Right forelimb (tissue), 1 donor: ENCODE measurements at places on chromosomes 11 and 22.
A peak's percentile ranks its signal among the peaks of the same experiment; 100 is the strongest.

GRCh38 chr22:39623603-39624500 is 53.3 kb downstream of the CACNA1I start:
- DNase-seq = no peak

- no peak for DNase-seq
These were observed 5.5 kb upstream of the SELENOH start for GRCh38 chr11:57735619-57736298.

DNA sequence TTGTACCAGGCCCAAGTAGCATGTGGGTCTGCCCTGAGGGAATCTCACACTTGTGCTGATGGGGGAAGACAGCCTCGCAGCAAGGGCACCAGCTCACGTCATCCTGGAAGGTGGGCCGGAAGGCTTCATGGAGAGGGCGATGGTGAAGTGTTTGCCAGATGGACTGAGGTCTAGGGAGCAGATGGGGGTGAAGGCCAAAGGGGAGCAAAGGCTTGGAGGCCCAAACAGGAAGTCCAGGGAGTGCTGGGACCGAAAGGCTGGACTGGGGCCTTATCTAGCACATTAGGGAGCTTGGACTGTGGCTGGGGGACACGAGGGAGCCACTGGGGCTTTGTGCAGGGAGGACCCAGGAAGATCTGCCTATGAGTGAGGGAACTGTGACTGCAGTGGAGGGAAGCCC is 1.2 kb upstream of the TNFRSF13C start:
- DNase-seq = no peak

DNA sequence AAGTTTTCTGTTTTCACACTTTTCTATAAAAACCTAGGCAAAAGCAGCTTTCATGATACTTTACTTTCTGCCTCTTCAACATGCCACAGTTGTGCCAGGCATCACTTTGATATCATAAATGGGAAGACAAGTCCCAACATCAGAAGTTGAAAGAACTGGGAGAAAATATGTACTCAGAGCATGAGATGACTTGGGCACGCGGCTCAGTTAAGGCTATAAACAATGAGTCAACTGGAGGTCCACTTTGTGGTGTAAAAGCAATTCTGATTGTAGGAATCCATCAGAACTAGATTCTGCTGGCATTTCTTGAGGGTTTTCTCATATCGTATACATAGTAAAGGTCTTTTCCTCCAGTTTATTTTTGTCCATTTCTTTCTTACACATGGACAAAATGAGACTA is 109.7 kb upstream of the USP47 start:
- DNase-seq = no peak

DNA sequence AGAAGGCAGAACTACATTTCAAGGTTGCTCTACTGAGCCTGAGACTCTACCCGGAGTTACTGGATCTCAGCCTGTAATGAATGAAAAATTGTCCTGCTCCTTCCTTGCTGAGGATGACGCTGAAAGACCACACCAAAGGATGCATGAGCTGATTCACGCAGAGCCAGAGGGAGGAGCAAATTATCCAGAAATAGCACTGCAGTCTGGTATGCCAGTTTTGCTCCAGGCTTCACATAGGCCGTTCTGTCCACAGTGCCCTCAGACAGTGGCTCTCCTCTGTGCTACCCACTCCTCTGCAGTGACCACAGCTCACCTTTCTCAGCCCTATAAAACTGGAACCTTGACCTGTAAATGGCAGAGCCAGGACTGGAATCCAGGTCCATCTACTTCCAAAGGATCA is 79.3 kb upstream of the GALNT18 start:
- no peak for DNase-seq

- no peak for DNase-seq
These were observed 840.1 kb downstream of the JRKL start for GRCh38 chr11:97229936-97230335.

- DNase-seq = no peak
These were observed 3.0 kb downstream of the PRG2 start for GRCh38 chr11:57387289-57388030.

DNA sequence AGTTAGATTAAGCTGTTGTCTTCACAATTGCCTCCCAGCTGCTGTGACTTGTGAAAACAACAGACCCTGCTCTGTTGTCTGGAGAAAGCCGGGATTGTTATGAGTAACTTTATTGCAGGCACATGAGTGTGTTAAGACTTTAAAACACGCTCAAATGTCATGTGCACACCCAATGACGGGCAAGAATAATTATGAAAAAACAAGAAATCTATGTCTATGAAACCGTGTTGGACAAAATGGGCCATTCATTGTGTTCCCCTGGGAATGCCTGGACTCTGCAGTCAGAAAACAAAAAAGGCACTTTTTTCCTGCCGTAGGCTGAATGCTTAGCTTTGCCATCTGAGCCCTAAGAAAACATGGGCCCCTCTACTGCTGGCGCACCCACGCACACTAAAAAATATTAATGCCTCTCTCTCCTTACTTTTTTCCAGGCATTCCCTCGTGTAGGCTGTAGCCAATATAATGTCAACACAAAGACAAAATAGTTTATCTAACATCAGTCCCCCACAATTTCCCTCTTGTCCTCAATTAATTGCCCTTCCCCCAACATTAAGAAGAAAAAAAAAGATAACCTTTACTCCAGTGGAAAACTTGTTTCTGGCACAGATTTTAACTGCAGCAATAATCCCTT is 207.9 kb downstream of the SOX6 start:
- peak; percentile 44 for DNase-seq

- no peak for DNase-seq
These were observed 20.4 kb upstream of the IGSF9B start for GRCh38 chr11:133977067-133977677.

- no peak for DNase-seq
These were observed 117.7 kb downstream of the PTPRJ start for GRCh38 chr11:48098024-48098423.

GRCh38 chr11:64045700-64046099 is 10.0 kb downstream of the FLRT1 start:
- DNase-seq = no peak

DNA sequence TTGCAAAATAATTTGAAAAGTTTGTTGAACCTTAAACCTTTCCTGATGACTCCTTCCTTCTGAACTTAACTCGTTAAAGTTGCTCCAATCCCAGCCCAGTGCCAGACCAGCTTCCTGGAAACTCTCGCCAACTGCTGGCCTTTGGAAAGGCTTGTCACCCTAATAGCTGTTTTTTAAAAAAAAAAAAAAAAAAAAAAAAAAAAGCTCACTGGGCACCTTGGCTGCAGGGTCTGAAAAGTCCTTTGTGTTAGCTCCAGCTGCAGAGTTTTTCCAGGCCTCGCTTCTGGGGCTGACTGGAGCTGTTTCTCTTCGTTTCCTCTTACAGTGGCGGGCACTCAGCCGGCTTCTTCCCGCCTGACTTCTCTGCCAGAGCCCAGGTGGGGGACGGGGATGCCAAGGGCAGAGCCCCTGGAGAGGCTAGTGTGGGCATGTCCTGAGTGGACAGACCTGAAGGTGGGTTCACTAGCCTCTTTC is 25.1 kb downstream of the KCNQ1OT1 start:
- DNase-seq = peak; percentile 75

- no peak for DNase-seq
These were observed 91.5 kb downstream of the NECTIN1 start for GRCh38 chr11:119637481-119637880.

DNA sequence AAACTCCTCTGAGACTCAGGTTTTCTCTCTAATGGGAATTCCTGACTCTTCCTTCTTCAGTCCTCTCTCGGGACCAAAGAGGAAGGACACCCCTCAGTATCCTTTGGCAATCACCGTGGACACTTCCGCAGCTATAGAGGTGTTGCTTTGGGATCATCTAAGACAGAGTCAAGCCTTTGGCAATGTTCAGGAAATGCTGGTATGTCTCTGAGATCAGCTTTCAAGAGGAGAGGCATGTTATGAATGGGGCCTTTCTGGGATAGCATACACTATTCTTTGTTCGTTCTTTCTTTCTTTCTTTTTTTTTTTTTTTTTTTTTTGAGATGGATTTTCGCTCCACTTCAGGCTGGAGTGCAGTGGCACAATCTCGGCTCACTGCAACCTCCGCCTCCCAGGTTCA is 14.2 kb upstream of the OLFML1 start:
- DNase-seq = no peak

DNA sequence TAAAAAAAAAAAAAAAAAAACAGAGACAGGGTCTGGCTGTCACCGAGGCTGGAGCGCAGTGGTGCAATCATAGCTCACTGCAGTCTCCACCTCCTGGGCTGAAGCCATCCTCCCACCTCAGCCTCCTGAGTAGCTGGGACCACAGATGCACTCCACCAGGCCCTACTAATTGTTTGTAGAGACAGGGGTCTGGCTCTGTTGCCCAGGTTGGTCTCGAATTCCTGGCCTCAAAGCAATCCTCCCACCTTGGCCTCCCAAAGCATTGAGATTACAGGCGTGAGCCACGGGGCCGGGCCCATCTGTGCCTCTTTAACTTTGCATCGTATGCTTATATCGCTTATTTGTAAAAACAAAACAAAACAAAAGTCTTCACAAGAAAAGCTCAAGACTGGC is 3.1 kb downstream of the CPT1A start:
- no peak for DNase-seq

- peak; percentile 97 for DNase-seq
These were observed at the start of gene GATD1 for GRCh38 chr11:777288-778255. Gene GATD1, minus strand, starts transcription at chr11:777487. Its CDS starts 25 bp downstream, at chr11:777462.

GRCh38 chr22:40478338-40479125 is 108.1 kb downstream of the SGSM3 start:
- DNase-seq = no peak

- DNase-seq = no peak
These were observed 3.6 kb downstream of the HPS4 start for GRCh38 chr22:26479792-26480610.

DNA sequence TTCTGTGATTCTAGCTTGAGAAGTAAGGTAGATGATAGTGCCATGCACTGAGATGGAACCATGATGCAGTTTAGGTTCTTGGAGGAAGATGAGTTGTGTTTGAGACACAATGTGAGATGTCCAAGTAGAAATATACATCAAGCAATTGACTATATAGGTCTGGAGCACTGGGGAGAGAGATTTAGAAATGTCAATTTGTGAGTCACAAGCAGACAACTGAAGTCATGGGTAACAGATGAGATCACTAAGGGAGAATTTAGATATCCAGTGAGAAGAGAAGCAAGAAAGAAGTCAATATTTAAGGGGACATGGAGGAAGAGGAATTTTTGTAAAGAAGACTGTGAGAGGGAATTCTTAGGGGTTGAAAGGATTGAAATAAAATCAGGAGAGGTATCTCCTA is 65.1 kb upstream of the RRAS2 start:
- no peak for DNase-seq

DNA sequence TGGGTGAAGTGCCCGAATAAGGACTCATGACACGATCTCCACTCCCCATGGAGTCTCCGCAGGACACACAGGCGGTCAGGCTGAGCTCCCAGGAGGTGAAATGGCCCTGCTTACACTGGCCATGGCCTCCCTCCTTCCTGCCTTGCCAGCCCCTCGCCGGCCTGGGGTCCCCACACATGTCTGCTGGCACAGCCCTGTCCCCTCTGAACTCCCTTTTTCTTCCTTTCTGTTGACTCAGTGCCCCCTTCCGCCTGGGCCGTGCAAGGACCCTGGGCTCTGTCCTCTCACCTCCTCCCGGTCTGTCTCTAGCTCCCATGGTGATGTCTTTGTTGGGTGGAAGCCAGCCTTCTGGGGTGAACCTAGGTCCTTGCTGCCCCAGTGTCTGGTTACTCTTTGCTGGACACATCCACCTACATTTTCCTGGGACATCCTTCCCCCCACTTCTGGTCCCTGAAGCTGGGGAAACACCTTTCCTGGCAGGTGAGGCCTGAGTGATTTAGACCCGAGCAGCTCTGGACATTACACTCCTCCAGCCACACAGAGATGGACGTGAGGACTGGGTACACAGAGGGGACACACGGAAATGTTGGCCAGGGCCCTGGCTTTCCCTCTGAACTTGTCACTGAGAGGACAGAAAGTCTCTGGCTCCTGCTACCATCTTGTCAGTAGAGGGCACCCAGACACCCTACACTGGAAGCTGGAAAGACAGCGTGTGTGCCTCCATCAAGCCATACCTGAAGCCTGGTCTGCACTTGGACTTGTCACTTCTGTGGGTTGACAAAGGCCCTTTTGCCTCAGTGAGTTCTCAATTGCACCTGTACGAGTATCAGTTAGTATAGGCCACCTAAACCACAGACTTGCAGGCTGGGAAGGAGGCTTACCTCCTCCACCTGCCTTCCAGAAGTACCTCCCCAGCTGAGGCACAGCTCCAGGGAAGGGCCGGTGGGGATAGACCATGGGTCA is 864.3 kb downstream of the TBC1D22A start:
- no peak for DNase-seq

DNA sequence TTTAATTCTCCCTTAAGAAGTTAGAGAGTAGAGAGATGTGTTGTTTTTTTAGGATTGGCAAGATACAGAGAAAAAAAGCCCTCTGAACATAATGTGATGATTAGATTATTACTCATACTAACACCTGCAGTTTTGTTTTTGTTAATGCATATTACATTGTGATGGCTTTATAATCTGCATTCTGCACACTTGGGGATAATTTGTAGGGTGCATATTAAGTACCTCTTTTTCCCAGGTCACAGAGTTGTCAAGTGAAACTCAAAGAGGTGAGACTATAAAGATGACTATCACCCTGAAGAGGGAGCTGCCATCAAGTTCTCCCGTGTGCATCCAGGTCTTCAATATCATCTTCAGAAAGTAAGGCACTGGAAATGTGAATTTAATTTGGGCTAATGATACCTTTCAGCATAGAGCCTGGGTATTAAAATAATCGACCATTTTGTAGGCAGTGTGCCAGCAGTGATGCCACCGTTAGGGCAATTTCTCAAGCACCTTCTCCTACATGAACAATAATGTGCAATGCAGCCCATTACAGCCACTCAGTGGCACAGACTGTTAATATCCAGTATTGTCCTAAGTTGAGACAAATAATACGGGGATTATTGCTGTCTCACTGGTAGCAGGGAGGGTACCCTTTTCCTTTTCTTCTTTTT is 16.2 kb downstream of the PIWIL4 start:
- DNase-seq = no peak

GRCh38 chr22:46193898-46194310 is 43.6 kb downstream of the PPARA start:
- DNase-seq = no peak

DNA sequence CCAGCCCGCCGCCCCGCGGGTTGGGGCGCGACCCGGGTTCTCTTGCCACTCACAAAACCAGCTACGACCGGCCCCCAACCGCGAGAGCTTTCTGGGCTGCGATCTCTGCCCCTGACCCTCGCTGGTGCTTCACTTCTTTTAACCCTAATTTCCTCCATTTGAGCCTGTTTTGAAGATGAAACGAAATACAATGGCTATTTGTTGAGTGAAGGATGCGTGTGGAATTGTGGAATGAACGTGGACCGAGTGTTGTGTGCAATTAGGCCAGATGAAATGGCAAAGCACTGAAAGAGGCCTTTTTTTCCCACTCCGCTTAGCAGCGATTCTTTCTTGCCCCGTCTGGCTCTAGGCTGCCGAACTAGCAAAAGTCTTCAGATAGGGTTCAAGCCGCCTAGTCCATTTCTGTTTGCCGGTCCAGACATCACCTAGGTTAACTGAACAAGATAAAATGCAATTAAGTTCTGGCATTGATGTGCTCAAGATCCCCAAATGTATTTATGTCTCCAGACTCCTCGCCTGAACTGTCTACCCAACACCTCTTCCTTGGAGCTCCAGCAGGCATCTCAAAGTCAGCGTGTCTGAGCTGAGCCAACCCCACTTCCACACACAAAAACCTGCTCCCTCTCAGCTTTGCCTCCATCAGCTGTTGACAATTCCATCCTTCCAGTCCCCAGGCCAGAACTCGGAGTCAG is 471 bp upstream of the TMEM184B start:
- DNase-seq = peak; percentile 66

- no peak for DNase-seq
These were observed 686.1 kb downstream of the CNTN5 start for GRCh38 chr11:99706848-99707247.

- DNase-seq = no peak
These were observed 28.5 kb downstream of the OPCML start for GRCh38 chr11:133503776-133504175.

GRCh38 chr11:28834877-28835276 is 726.7 kb downstream of the METTL15 start:
- no peak for DNase-seq
